Omental fat pad (tissue), 4 donors: ENCODE measurements at places on chromosomes 16 and 17.

DNA sequence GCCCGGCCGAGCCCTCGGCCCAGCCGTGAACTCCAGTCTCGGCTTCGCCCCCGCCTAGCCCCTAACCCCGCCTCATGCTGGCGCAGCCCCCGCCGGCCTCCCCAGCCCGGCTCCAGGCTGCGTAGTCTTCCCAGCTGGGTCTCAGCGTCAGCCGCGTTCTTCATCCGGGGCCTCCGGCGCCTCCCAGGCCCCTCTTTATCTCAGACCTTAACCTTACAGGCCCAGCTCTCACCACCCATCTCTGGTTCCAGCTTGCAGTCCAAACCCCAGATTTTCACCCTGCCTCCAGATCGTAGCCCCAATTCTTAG lies at the start of gene PROCA1:
TSS of gene PROCA1 (minus strand) at position 166 of the 309 bp plus-strand sequence. CDS start 228 bp downstream, outside the sequence.
- DNase-seq: no peak

GRCh38 chr16:4661661-4662060 lies 31.7 kb upstream of the NUDT16L1 start:
- DNase-seq: no peak

DNA sequence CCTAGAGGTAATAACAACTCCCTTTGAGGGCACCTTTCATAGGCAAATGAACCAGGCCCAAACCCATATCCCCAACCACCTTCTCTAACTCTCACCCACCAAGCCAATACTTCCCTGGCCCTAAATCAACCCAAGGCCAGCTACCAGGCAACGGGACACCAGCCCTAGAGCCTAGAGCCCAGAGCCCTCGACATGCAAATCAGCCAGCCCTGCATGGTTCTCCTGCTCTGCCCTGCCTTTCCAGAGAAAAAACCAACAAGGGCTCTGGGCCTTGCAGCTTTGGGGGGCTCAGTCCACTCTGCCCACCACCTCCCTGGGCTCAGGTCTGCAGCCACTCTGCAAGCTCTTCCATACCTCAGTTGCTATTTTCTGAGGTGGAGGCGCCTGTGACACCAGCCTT lies 55.0 kb downstream of the PITPNM3 start:
- no peak for DNase-seq

DNA sequence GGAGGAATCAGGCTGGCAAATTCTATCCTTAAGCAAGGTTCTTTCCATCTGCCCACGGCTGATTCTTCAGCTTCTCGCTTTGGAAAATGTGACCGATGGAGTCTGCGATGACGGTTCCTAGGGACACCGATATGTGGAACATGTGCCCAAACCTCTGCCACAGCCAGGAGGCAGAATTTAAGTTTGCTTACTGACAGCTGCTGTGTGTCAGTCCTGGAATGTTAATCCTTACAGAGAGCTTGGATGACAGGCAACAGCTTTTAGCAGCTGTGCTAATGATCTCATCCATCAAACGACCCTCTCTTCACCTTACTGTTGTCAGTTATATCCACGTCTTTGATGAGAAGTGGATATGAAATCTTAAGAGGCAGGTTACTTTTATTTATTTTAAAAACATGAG lies 11.4 kb upstream of the MYH13 start:
- no peak for DNase-seq

DNA sequence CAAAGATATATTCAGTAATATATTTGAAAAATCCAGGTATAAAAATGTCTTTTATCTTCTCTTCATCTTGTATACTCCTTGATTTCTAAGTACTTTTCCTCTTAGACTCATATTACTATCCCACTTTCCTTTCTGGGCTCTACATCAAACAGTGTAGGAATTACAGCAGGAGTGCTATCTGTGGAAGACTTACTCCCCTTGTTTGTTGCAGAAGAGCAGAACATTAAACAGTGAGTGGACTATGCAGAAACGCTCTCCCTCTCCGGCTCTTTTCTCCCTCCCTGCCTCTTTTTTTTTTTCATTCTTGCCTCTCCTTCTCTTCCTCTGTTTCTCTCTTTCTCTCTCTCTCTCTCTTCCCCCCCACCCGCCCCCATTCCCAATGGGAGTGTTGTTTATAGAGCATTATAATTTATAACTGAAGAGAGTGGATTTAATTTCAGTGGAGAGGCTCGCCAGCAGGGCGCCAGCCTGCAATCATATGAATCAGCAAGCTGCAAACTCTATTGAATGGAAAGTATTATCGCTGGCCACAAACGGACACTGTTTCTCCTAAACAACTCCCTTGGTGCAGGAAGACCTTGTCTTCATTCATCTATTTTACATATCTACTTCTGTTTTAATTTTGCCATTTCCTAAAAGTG lies 242.3 kb upstream of the TBX2 start:
- no peak for DNase-seq

DNA sequence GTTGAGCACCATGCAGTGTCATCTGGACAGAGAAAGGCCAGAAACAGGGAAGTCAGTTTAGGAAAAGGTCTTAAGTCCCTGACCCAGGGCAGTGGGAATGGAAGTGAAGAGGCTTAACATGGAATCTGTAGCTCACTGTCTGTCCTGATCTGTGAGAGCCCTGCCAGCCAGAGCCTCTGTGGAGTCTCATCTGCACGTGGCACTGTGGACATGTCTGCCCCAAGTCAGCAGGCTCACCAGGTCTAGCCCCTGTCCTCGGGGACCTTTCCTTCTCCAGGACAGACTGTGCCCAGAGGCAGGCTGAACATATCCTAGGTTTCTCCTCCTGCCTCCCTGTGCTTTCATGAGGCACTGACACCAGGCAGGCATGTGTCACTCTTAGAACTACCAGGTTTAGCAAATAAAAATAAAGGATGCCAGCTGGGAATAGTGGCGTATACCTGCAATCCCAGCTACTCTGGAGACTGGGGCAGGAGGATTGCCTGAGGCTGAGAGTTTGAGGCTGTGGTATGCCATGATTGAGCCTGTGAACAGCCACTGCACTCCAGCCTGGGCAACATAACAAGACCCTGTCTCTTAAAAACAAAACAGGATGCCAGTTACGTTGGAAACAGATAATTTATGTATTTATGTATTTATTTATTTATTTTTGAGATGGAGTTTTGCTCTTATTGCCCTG lies 22.4 kb downstream of the UNK start:
- DNase-seq: no peak

GRCh38 chr16:67230809-67231660 lies 4.1 kb downstream of the TMEM208 start:
- no peak for DNase-seq

- DNase-seq: no peak
Observed at GRCh38 chr17:34620458-34620857, 41.1 kb downstream of the TMEM132E start.

DNA sequence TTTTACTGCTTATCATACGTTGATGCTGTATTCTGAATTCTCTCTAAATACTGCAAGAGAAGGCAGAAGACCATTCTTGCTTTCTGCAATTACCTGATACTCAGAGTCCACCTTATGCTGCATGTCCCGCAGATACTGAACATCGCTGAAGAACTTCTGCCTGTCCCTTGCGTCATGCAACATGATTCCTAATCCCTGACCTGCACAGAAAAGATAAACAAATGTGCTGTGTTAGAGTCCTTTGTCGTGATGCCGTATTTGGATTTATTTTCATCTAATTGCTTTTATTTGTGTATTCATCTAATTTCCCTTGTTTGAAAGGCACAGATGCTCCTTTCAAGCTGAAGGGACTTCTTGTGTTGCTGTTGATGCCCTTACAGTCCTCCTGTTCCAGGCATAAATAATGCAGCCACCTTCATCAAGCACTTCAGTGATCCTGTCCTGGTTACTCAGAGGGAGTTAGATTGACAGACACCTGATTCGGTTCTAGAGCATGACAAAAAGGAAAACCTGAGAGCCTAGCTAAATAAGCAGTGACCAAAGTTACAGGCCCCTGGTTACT lies 6.5 kb downstream of the MARCHF10 start:
- no peak for DNase-seq

GRCh38 chr16:12097523-12098428 lies 121.2 kb downstream of the SNX29 start:
- no peak for DNase-seq

DNA sequence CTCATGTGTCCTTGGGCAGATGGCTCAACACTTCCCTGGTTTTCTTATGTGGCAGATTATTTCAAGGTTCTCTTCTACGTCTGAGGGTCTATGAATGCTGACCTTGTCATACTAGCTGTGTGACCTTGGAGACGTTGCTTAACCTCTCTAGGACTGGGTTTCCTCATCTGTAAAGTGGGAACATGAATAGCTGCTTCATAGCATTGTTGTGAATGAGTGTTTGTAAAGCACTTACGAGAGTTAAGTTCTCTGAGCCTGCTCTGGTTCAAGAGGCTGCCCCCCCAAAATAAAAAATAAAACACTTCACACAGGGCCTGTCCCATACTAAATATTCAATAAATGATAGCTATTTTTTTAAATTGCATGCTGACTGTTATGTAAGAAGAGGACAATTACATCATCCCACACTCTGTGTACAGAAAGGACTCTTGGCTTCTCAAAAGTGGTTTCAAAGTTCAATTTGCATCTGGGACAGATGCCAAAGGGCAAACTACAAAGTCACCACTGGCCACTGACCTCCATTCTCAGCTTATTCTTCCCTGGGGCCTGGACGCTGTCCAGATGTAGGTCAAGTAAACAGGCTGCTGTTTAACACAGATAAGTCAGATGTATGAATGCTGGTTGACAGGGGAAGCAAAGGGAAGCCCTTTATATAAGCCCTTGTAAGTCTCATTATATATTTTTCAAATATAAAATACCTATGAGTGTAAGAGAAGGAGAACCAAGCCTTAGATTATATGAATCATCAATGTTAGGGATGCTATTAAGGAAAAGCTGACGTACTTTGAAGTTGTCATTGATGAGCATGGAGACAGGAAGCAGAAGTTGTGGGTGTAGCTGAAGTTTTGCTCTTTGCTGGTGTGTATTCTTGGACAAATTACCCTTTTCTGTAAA lies 15.4 kb upstream of the NDEL1 start:
- no peak for DNase-seq

DNA sequence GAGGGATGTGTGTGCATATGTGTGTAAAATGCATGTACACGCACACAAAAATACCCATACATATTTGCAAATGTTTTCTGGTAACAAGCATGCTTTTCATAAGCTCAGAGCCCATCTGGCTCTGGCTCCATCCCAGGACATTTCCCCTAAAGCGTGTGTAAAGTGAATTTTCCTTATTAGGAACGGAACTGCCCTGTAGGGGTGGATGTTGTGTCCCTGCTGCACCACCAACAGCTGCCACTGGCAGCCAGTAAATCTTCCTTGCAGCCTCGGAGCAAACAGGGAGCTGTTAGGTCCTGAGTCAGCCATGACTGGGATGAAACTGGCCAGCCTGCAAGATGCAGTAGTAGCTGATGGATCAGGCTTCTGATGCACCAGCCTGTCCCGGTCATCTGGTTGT lies 393.5 kb downstream of the UTP18 start:
- DNase-seq: no peak

- DNase-seq: no peak
Observed at GRCh38 chr16:17306745-17307144, 164.0 kb downstream of the XYLT1 start.

DNA sequence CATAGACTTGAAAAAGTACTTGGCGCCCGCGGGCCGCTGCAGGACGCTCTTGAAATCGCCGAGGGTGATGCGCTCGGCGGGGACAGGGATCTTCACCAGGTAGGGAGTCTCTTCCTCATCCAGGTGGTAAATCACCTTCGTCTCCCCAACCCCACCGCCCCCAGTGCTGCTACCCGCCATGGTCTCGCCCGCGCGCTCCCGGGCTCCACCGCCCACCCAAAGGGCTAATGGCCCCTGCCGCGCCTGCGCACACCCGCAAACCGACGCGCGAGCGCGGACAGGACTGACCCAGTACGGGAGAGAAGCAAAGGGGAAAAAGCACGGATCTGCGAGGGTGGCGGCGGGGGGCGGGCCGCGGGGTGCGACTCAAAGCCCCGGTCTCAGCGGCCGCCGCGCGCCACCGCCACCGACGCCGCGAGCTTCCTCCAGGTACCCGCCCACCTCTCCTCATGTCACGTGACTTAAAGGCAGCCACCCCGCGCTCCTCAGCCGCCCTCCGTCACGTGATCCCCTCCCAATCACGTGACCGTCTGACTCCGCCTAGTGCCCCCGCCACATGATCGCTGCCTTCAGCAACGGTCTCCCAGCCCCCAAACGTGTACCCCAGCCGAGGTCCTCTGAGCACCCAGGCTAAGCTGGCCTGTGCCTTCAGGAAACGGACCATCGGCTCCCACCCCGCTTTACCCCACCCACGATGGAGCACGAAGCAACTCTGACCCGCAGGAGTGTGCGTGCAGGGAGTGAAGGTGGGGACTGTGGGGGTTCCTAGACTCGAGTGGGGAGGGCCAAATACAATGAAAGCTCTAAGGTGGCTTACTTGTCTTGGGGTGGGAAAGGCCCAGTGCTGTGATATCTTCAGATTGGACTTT lies at the start of gene DVL2:
TSS of gene DVL2 (minus strand) at position 435 of the 869 bp plus-strand sequence. CDS start at position 180, 255 bp downstream.
- peak; percentile 94 for DNase-seq

DNA sequence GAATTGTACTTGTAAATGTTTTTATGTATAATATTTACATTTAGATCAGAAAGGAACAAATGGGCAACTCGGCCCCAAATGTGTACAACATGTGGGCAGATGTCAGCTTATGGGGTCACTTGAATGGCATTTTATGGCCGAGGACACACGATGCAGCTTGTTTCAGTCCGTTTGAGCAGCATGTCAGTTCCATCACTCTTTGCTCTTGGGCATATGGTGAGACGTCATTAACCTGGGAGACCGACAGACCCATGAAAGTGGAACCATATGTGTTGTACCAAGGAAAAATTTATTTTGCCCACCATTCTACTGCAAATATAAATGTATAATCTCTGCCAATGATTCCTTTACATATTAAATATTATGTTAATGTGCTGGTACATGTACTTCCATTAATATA lies 561.9 kb upstream of the SOX9 start:
- no peak for DNase-seq

DNA sequence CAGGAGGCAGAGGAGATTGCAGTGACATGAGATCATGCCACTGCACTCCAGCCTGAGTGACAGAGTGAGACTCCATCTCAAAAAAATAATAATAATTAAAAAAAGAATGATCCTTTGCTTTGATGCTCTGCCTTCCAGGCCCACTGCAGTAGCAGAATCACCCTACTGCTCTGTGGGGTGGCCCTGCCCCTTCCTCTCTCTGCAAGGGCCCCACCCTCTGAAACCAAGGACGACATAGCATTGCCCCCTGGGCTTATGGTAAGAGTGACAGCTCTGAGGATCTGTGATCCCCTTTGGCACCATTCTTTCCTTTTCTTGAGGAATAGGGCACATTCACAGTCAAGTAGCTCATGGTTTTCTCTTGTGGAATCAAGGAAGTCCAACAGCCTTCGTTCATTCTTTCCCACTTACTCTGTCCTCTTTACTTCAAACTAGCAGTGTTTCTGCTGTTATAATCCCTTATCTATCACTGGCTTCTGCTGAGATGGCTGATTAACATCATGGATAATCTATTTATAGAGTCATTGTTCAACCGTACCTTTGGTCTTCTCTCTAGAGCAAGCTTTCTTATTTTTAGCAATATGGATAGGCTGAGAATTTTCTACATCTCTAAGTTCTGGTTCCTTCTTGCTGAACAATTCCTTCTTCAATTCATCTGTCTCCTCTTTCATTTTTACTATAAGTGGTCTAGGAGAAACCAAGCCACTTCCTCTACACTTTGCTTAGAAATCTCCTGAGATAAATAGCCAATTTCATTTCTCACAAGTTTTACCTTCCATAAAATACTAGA lies 14.1 kb downstream of the RAD51C start:
- no peak for DNase-seq

- no peak for DNase-seq
Observed at GRCh38 chr17:7236808-7237207, 2.4 kb downstream of the PHF23 start.

- DNase-seq: no peak
Observed at GRCh38 chr17:49717371-49717861, 9.7 kb upstream of the SLC35B1 start.

- DNase-seq: no peak
Observed at GRCh38 chr17:17035490-17035889, 6.8 kb upstream of the MPRIP start.
